Activated T-cell treated with anti-CD3 and anti-CD28 coated beads, Interleukin-2, amount 50 U/mL, for 4 hours (primary cell): ENCODE measurements at places on chromosomes 7 and 10. TPM values are rescaled to one million over a fixed set of nuclear protein-coding genes. Genes with fewer than 3 reads are reported as not detected.

The PLXDC2 gene
- 0.08 TPM for total RNA-seq

The SLC13A1 gene
- not detected for total RNA-seq

The INA gene
- 0.32 TPM for total RNA-seq

The ZNF138 gene
- 8.4 TPM for total RNA-seq

The C10orf105 gene
- 0.28 TPM for total RNA-seq

The MACROH2A2 gene
- total RNA-seq, result 2.0 TPM

The NKX1-2 gene
- total RNA-seq, result not detected

The C7orf33 gene
- not detected for total RNA-seq

The SPAM1 gene
- total RNA-seq, result not detected

The LRMDA gene
- not detected for total RNA-seq

The GIMAP5 gene
- total RNA-seq, result 52.2 TPM

The LAMB1 gene
- 0.46 TPM for total RNA-seq

The MYL7 gene
- total RNA-seq, result 0.55 TPM

The MPP7 gene
- total RNA-seq, result 2.9 TPM

The GNAT3 gene
- total RNA-seq, result not detected

The ADAM22 gene
- total RNA-seq, result 1.1 TPM

The KIAA1549 gene
- 0.46 TPM for total RNA-seq

The RSPH10B2 gene
- 0.35 TPM for total RNA-seq

The LRRC18 gene
- total RNA-seq, result not detected

The FEZF1 gene
- not detected for total RNA-seq

The TMEM178B gene
- total RNA-seq, result 0.37 TPM

The NHLRC2 gene
- 23.5 TPM for total RNA-seq

The IL6 gene
- 35.4 TPM for total RNA-seq

The LIPF gene
- total RNA-seq, result not detected

The MYO3A gene
- total RNA-seq, result not detected
